ENCODE measurements at places on chromosomes 13 and 19. TPM values are rescaled to one million over a fixed set of nuclear protein-coding genes. Genes with fewer than 3 reads are reported as not detected.

The TEX29 gene
- total RNA-seq: 0.49 TPM

The ARGLU1 gene
- total RNA-seq: 90.9 TPM

The TRIP10 gene
- 43.3 TPM for total RNA-seq

- DNase-seq: no peak
Observed at GRCh38 chr13:36814465-36814864, 4.6 kb upstream of the RFXAP start.

DNA sequence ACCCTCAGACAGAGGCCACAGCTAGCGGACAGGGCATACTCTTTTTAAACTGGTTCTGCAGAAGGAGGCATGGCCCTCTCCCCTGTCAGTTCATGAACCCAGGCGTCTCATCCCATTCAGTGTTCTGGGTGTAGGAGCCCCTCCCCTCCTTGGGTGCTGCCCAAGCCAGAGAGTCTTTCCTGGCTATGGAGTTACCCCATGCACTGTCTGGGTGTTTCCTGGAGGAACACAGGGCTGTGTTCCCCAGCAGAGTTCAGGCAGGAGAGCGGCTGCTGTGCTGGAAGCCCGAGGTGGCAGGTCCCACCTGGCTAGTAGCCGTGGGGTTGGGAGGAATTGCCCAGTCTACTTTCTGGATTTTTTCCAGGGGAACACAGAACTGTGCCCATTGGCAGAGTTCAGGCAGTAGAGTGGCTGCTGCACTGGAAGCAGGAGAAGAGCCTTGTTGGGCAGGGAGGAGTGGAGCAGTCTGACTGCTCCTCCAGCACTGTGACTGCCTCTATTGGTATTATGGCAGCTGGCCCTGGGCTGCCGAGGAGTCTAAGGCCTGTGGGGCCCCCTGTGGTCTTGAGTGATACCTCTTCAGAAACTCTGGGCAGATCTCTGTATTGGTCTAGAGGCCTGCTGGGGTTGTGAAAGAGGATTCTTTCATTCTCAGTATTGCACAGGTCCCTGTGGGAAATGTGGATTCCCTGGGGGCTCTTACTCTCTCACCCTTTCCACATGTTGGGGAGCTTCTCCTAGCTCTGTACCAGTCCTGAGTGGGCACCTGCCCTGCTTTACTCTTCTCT, 168.3 kb downstream of the PCDH20 start:
- no peak for DNase-seq

DNA sequence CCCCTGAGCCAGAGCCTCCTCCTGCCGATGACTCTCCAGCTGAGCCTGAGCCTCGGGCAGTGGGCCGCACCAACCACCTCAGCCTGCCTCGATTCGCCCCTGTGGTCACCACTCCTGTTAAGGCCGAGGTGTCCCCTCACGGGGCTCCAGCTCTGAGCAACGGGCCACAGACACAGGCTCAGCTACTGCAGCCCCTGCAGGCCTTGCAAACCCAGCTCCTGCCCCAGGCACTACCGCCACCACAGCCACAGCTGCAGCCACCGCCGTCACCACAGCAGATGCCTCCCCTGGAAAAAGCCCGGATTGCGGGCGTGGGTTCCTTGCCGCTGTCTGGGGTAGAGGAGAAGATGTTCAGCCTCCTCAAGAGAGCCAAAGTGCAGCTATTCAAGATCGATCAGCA, 3.6 kb downstream of the KMT2B start:
- no peak for DNase-seq

- DNase-seq: no peak
Observed at GRCh38 chr13:32210101-32210500, 105.1 kb downstream of the ZAR1L start.

- DNase-seq: no peak
Observed at GRCh38 chr19:39080431-39080830, 3.7 kb upstream of the ACP7 start.

Data from skin of body (tissue), 3 donors.